ENCODE measurements at places on chromosomes 5 and 9.

DNA sequence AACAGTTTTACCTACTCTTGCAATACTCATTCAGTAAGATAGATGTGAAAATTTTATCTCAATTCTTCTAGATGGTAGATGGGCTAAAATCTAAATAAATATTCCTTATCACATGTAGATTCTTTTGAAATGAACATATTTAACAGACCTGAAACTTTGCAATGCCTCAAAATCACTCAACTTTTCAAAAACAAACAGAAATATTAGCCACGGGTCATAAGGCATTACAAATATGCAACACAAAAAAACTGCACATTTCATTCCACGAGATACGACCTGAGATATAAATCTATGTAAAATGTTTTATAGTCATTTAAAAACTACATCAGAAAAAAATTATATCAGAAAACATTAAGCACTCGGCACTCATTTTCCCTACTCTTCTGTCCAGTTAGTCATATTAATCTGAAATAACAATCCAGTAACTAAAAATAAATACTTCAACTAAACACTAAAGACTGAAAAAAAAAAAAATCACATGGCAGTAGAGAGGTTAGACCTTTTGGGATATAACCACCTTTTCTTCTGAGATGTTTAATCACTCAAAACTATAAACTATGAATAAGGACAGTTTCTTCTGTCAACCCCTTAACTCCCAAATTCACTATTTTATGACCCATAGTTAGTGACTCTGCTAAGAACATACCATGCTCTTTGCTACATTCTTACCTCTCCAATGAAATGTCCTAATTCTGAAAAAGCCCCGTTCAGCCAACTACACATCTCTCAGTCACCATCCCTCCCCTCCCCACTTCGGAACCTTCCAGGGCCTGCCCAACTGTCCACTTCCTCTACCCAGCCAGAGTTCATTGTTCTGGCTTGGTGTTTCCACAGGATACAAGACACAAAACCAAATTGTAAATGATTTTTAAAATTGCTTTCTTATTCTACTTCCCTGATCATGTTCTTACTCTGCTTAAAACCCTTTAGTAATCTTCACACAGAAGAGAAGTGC is 6.4 kb downstream of the HOMER1 start:
- no peak for DNase-seq

GRCh38 chr5:159451197-159452052 is 121.1 kb upstream of the IL12B start:
- no peak for DNase-seq

GRCh38 chr5:173263566-173263965 is 28.6 kb upstream of the NKX2-5 start:
- no peak for DNase-seq

DNA sequence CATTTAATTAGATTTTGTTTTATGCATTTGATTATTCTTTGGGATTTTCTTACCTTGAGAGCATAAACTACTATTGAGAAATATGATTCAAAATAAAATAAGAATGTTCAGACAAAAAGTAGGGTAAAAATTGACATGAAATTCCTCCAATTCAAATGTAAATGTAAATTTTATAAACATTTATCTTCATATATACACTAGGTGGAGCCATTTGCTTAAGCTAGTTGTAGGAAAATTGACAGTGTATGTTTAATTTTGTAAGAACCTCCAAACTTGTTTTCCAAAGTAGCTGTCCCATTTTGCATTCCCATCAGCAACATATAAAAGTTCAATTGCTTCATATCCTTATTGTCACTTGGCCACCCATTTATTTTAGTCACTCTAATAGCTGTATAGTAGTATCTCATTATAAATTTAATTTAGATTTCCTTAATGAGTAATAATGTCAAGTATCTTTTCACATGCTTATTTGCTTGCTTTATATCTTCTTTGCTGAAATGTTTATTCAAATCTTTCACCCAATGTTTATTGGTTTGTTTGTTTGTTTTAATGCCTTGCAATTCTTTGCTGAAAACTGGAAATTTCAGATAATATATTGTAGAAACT is 37.6 kb upstream of the SLCO6A1 start:
- no peak for DNase-seq

GRCh38 chr5:1807451-1808185 is 6.4 kb downstream of the NDUFS6 start:
- DNase-seq, result no peak

DNA sequence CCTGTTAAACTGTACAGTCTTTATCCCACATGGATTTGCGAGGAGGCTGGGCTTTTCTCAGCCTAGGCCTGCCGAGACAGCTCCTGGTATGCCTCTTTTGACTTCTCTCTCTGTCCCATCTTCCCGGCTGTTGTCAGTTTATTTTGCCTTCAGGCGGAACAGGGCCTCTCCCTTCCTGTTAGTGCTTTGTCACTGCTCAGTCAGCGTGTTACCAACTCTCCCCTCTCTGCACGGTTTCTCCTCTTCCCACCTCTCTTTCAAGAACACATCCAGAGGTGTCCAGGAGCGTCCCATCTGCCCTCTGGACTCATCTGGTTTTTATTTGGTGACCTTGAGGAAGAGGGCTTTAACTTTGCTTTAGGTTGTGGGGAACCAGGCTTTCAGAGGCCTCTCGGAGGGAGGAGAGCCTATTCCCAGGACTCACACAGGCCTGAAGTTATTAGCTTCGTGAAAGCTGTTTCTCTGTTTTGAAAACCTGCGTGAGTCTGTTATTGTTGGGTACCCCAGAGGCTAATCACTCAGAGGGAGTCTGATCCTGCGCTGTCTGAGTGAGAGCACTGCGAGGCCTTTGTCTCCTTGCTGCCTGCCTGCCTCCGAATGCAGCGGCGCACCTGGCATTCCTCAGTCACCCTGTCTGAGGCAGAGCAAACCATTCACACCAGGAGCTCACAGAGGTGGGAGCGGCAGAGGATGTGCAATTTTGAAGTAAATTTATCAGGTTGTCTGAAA is 234.4 kb upstream of the MPDZ start:
- DNase-seq, result no peak

- DNase-seq, result no peak
Observed at GRCh38 chr9:114456929-114457328, 48.3 kb downstream of the WHRN start.

DNA sequence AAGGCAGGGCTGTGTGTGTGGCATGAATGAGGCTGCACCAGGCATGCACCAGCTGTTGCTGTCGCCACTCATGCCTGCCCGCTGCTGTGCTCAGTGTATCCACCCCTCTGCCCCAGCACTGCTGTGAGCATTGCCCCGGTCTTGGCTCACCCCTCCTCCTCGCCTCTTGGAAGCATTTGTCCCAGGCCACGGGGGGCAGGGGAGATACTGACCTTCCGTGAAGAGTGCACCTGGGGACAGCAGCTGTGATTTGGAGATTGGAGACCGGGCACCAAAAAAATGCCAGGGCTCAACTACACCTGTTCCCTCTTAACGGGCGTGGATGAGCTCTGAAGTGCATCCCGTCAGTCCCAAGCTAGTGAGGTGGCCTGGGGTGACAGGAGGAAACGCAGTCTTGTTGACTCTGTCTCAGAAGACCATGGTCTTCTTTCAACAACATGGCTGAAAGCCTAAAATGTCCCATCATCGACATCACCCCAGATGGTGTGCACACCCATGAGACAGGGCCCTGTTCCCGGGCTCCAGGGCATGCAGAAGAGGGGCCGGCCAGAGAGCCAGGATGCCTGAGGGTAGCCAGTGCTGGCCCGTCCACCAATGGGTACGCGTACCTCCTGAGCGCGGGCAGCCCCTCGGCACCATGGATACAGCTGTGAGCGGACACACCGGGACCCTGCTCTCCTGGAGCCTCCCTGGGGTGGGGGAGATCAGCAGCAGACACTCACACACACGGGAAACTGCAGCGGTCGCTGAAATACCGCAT is 115.8 kb downstream of the COL5A1 start:
- no peak for DNase-seq

- peak; percentile 45 for DNase-seq
Observed at GRCh38 chr5:112417931-112418658, 982 bp downstream of the EPB41L4A start.

DNA sequence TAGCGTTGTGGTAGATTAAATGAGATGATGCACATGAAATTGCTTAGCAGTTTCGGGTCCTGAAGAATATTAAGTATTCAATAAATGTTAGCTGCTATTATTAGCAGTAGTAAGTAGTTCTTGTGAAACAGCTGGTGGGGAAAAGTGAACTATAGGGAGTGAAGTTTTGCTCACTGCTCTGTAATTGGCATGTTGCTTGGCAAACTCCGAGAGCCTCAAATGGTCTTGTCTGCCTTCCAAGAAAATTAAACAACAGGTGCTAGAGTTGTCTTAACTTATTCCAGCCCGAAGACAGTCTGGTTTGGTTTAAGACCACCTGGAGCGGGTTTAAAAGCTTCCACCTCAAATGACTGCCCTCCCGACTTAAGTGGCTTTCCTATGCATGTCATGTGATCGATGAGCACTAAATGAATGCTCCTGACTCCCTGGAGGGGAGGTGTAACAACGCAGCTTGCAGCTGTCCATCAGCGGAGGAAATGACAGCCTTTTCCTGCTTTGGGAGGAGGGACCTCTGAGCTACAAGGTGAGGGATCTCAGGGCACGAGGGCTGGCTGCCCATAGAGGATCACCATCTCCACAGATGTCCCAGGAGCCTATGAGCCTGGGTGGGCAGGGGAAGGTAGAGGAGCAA is 202.9 kb upstream of the PANK3 start:
- no peak for DNase-seq

DNA sequence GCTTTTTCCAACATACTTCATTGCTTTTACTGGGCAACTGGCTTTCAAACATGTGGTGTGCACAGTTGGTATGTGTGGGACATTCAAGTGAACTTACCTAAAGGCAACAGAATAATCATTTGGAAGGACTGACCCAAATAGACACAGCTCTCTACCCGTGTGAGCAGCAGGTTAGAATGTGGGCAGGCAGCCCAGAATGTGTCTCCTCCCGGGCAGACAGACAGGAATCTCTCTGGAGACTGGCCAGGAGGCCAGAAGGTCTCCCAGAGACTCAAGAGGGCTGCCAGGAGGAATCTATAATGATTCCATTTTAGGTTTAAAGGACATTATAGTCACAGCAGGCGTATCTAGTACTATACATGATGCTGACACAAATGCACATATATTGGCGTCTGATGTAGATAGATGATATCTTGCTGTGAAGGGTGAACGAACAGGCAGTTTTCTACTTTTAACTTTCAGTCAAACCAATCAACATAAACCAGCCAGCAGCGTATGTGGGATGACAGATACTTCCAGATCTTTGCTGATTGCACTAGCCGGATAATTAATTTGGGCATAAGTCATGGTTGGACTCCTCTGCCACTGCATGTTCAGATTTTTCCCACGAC is 297.4 kb upstream of the ZNF608 start:
- DNase-seq, result no peak

GRCh38 chr5:138241688-138242571 is 28.8 kb upstream of the CDC23 start:
- no peak for DNase-seq

- DNase-seq, result no peak
Observed at GRCh38 chr5:172417130-172417841, 37.0 kb downstream of the SH3PXD2B start.

GRCh38 chr9:69317081-69317480 is 7.9 kb upstream of the ENTREP1 start:
- no peak for DNase-seq

DNA sequence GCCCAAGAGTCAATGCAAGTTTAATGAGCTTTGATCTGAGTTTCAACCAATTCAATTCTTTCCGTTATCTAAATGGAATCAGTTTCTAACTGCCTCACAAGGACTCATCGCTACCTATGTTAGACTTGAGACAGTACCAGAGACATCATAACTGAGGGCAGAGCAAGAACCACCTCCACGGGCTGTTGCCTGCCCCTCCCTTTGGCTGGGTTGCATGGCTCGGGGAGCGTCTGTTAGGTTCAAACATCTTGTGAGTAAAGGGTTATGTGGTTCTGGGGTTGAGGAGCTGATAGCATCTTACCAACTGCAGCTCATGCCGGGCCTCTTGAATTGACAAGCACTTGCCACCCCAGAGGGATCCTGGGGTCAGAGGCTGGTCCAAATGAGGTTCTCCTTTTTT is 457.9 kb downstream of the ENC1 start:
- DNase-seq, result no peak

DNA sequence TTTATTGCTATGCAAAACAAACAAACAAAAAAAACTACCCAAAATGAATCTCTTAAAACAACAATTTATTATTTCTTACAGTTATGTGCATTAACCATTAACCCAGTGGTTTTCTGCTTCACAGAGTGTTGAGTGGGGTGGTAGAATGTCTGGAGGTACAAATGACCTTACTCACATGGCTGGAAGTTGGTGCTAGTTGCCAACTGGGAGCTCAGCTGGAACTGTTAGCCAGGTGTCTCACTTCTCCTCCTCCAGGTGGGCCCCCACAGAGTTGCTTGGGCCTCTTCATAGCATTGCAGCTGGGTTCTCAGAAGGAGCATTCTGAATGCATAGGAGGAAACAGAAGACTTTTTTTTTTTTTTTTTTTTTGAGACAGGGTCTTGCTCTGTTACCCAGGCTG is 10.5 kb upstream of the B4GALT1 start:
- DNase-seq, result no peak

GRCh38 chr5:37645707-37646106 is 194.1 kb downstream of the GDNF start:
- DNase-seq, result no peak

- no peak for DNase-seq
Observed at GRCh38 chr9:119792242-119792641, 423.0 kb upstream of the BRINP1 start.

DNA sequence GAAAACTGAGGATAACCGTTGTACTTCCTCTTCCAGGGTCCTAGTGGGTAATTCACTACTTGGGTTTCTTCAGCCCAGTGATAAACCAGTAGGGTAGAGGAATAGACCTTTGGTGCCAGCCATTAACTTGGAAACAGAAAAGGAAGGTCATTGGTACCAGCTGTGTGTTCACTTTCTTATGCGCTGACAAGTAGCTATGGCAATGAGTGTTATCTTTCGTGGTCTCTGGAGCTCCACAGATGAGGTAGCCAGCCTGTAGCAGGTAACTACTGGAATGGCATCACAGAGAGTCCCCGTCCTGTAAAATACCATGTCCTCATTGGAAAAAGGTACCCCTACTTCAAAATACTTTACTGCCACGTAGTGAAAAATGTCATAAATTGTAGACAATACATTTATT is 2.3 kb downstream of the UHRF2 start:
- no peak for DNase-seq

GRCh38 chr5:180521101-180521500 is 26.9 kb downstream of the CNOT6 start:
- no peak for DNase-seq

DNA sequence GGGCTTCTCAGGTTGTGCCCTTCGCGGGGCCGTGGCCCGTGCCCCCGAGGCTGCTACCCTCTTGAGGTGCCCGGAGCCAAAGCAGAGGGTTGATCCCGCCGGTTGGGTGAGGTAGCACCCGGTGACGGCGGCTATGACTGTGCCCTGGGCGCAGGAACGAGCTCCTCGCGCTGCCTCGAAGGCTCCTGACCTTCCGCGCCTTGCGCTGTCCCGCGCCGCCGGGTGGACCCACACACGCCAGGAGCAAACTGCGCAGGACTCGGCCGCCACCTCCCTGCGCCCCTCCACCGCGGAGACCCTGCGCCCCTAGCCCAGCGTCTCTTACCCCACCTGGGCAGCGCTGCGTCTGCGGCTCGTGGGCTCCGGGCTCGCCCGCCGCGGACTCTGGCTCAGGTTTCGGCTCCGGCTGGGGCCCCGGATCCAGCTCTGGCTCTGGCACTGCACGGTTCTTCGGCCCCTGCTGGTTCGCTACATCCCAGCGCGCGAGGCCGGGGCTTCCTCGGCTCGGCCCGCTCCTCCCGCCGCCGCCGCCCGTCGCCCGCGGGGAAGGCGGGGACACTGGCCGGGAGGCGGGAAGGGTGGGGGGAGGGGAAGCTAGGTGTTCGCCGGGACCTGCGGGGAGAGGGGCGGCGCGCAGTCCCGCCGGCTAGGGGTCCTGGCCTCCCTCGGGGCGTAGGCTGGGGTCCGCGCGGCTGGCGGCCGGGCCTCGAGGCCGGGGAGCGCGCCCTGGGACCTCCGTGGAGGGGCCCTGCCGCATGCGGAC is 5.4 kb upstream of the PITX1 start:
- no peak for DNase-seq

All from stimulated activated CD8-positive, alpha-beta memory T cell treated with anti-CD3 and anti-CD28 coated beads, Interleukin-15, amount 100 ng/mL, for 48 hours (primary cell).